ENCODE measurements at places on chromosomes 2 and 18.

- DNase-seq: peak; percentile 86
Observed at GRCh38 chr2:111116843-111117597, 3.7 kb upstream of the BCL2L11 start.

- DNase-seq: no peak
Observed at GRCh38 chr2:176149481-176149938, 1.8 kb upstream of the HOXD4 start.

DNA sequence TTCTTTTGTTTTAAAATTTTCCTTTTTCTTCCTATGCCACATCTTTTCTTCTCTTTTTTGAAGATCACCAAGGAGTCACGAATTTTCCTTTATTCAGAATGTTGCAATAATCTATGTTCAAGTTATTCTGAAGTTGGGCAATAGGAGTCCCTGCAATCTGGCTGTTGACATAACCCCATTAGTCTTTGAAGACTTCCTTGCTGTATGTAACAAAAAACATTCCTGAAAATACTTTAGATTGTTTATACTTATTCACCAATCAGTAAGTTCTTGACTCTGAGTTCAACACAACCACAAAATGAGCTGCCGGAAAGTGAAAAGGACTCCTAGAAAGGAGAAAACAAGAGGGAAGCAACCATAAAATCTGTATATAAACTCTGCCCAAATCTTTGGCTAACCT, 62.8 kb downstream of the TMEM237 start:
- peak; percentile 43 for DNase-seq

DNA sequence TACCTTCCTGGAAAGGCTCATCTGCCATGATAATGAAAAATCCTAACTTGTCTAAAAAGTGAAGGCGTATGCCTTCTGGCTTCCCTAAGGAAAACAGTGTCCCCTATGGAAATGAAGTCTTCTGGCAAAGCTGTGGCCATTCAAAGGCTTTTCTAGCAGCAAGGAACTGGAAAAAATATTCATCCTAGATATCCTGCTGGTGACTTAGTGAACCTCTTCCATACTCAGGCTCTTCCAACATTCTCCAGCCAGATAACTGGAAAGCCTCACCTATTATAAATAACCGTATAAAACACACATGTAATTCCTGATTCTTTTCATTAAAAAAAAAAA, 84.7 kb downstream of the RBMS1 start:
- no peak for DNase-seq

- DNase-seq: no peak
Observed at GRCh38 chr2:132640116-132640515, 29.9 kb downstream of the LYPD1 start.

GRCh38 chr2:152693033-152693432, 24.2 kb downstream of the PRPF40A start:
- DNase-seq: no peak

DNA sequence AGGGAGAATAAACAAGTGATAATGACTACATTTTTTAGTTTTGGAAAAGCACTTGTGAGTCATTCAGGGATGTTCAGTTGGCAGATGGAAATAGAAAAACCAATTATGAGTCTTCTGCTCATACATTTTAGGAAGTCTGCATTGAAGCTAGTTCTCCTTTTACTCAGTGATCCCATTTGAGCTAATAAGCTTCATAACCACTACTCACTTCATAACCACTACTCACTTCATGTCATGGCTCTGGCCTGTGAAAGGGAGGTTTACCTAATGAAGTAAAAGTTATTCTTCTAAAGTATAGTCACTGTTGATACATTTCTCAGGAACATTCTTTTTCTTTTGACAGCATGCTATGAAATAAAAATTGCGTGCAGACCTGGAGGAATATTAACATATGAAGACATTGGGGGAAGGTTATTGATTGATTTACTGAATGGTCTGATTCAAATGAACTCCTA, 948.7 kb downstream of the TSN start:
- no peak for DNase-seq

GRCh38 chr2:32522770-32523169, 105.1 kb upstream of the TTC27 start:
- DNase-seq: no peak

GRCh38 chr18:42275138-42275535, 320.1 kb downstream of the PIK3C3 start:
- no peak for DNase-seq

GRCh38 chr18:45085916-45086624, 405.4 kb downstream of the SETBP1 start:
- no peak for DNase-seq

DNA sequence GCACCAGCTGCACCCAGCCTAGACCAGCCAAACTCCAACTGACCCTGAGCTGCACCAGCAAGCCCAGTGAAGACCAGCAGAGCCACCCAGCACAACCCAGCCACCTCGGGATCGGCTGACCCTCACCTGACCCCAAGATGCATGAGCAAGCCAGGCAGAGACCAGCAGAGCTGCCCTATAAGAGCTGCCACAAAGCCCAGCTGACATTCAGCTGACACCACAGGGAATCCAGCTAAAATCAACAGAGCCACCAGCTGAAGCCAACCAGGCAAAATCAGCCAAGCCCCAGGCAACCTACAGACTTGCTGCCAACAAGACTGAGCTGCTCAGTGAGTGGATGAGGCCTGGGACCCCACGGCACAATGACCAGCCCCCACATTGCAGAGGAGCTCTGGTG, 54.6 kb downstream of the CYP27C1 start:
- DNase-seq: no peak

- DNase-seq: no peak
Observed at GRCh38 chr2:168357797-168358472, 98.1 kb upstream of the CERS6 start.

GRCh38 chr2:176035013-176035691, 33.1 kb upstream of the LNPK start:
- no peak for DNase-seq

DNA sequence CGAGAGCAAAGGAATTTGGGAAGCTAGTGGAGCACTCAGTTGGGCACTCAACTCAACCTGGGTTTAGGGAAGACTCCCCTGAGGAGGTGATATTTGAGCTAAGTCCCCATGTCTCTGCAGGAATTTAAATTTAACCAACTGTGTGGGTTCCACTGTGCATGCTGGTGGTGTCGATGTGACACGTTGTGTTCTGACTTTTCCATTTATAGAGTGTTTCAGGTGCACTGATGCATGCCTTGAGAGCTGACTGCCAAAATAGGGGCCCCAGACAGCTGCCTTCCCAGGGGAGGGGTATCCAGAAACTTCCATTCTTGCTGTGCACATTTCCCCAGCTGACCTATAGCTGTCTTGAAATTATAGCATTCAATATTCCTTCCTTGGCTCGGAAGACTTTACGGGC, 63.7 kb upstream of the BCL2L11 start:
- DNase-seq: peak; percentile 1

- no peak for DNase-seq
Observed at GRCh38 chr2:155944218-155944617, 388.3 kb downstream of the NR4A2 start.

GRCh38 chr2:39492716-39493115, 55.6 kb upstream of the MAP4K3 start:
- DNase-seq: no peak

DNA sequence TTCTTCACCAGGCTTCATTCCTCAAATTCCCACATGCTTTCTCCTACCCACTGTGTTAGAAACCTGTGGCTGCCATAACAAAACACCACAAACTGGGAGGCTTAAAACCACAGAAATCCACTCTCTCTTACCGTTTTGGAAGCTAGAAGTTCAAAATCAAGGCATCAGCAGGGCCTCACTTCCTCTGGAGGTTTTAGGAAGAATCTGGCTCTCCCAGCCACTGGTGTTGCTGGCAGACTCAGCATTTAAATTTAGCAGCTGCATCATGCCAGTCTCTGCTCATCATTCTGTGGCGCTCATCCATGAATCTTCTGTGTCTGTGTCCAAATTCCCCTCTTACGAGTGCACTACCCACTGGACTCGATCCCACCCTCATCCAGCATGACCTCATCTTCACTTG, 248.5 kb downstream of the ZNF516 start:
- no peak for DNase-seq

DNA sequence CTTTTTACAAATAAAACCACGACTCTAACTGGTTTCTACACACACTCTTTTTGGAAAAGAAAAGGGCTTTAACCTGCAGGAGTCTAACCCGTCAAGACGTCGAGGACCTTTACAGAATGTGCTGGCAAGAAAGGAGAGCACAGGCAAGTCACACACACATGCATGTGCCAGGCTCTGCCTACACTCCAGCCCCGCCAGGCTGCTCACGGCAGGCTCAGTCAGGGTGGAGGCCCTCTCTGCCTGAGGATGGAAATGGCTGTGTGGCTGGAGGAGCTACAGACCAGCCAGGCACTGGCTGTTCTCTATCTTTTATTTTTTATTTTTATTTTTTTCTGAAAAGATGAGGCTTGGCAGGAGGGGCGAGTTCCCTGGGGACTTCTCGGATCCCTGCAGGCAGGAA, 10.2 kb downstream of the SIX3 start:
- no peak for DNase-seq

DNA sequence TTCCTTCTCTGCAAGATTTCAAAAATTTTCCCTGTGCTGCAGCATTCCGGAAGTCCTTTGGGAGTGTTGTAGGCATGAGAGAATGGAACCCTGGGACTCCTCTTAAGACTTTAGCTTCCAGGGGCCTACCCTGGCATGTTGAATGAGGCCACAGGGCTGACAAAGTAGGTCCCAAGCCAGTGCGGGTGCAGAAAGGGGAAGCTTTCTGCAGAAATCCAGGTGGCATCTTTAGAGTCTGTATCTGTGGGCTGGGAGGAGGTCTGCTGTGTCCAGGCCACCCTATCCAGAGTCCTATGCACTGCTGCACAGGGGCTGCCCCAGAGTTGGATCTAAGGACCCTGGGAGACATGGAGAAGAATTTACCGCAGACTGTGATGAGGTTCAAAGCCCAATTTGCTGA, 1.9 kb upstream of the SIX2 start:
- no peak for DNase-seq

DNA sequence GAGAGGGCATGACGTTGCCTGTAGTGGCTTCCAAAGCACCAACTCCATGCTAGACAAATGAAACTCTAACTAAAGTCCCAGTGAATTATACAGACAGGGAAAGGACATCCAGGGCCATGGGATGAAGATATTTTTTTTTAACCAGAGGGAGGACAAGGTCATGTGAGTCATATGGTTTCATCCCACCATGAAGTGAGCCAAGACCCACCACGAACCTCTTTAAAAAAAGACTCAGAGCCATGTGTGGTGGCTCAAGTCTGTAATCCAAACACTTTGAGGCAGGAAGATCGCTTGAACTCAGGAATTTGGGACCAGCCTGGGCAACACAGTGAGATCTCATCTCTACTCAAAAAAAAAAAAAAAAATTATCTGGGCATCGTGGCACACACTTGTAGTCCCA, 115.2 kb downstream of the LIPG start:
- DNase-seq: no peak

DNA sequence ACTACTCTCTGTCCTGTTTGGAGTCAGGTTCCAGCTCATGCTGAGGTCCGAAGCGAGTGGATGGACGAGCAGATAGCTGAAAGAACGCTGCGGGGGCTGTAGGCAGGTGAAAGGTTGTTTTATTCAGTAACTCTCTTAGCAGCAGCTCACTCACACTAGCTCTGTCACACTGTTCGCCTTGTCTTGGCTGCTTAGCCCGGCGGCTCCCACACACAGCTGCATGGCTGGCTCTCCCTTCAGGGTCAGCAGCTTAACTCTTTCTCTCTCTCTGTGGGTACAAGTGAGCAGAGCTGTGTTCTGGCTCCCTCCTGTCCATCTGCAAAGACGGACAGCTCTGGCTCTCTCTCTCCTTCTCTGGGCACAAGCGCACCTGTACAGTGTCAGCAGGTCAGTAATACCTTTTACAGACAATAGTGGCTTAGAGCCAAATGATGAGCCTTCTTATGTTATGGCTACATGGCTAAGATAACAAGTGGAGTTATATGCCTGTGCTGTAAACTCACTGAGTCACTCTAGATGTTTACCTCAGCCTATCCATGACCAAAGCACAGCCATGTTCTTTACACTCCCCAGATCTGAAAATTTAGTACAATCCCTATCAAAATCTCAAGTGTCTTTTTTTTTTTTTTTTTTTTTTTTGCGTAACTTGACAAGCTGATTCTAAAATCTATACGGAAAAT, 149.3 kb downstream of the GALNT1 start:
- no peak for DNase-seq
